ENCODE measurements at places on chromosomes 2 and 18.

- peak; percentile 39 for DNase-seq
These were observed 119.1 kb downstream of the LYPD1 start for GRCh38 chr2:132550946-132551345.

DNA sequence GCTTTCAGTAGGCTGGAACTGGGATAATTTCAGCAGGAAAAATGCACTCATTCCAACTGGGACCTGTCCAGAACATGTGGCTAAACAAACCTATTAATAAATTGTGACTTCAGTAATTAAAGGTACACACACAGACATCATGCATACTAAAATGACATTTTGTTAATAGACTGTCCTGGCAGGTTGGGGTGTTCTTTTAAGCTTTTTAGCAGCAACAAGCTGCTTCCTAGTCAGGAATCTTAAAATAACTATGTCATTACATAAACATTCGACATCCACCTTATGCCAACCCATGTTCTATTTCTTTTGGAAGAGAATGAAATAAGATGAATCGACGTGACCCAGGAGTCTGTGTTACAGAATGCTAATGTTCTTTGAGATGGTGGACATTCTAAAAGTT lies 435.7 kb downstream of the TXNL1 start:
- peak; percentile 52 for DNase-seq

GRCh38 chr2:102258386-102259074 lies 52.8 kb upstream of the IL1RL1 start:
- DNase-seq: peak; percentile 74

GRCh38 chr18:845152-845819 lies 33.2 kb upstream of the YES1 start:
- peak; percentile 53 for DNase-seq

DNA sequence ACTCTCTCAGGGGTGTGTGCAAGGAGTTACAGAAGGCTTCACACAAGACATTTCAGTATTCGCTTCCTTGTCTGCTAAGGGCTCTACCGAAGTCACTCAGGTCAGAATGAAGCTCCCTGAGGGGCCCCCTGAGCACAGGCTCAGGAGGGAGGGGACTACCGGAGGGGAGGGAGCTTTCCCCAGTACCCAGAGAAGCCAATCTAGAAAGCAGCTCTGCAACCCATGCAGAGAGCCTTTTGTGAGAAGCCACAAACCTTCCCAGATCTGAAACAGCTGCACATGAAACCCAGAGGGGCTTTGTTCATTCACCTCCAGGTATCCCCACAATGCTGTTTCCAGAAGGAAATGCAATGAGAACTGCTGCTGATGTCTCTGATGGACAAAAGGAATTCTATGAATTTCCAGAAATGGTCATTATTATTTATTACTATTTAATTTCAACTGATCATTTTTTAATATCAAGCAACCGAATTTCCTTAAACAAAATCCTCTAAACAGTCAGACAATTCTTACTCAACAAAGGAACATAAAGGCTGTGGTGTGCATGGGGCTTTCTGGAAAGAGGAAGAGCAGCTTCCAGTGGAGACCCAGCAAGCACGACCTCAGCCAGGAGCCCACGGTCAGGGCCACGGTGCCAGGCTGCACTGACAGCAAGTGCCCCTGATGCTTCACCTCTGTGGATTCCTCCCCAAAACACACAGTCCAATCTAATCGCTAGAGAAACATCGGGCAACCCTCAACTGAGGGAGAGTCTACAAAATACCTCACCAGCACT lies 42.0 kb downstream of the NDUFA10 start:
- DNase-seq: no peak

- DNase-seq: no peak
These were observed 57.9 kb downstream of the GCA start for GRCh38 chr2:162401871-162402270.

GRCh38 chr2:236554629-236555282 lies 14.9 kb upstream of the ACKR3 start:
- no peak for DNase-seq

- no peak for DNase-seq
These were observed 60.9 kb downstream of the AAK1 start for GRCh38 chr2:69582582-69583176.

DNA sequence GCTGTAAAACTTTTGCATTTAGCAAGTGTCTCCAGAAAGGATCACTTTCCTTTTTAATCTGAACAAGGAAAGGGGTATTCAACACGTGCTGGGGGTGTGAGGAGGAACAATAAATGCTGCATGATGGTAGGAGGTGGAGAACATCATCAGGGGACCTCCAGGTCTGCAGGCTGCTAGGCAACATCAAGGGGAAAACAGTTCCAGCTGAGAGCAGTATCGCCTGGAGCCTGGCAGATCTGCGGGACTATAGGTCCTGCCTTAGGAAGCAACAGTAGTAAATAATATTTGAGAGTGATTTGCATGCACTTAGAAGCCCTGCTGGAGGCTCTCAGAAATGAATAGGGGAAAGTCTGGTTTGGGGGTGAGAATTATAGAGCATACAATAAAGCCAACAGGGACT lies 175.6 kb downstream of the SUCLG1 start:
- no peak for DNase-seq

GRCh38 chr18:10688766-10689165 lies 162.9 kb downstream of the NAPG start:
- DNase-seq: no peak

DNA sequence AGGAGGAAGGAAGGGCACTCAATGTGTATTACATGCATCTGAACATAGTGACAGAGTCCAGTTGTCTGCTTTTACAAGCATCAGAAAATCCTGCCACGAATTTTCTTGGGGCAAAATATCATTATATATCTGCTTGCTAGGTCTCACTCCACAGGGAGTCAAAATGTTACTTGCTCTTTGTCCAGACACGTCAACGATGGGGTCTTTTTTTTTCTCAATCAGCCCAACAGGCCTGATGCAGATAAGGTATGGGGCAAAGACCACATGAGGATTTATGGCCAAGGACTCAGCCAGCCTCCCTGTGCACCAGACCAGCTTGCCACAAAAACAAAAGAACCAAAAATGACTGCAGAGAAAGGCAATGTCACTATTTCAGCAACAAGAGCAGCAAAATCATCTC lies 323.4 kb upstream of the PKDCC start:
- DNase-seq: no peak

GRCh38 chr18:26479065-26479680 lies 69.2 kb downstream of the KCTD1 start:
- DNase-seq: peak; percentile 22

DNA sequence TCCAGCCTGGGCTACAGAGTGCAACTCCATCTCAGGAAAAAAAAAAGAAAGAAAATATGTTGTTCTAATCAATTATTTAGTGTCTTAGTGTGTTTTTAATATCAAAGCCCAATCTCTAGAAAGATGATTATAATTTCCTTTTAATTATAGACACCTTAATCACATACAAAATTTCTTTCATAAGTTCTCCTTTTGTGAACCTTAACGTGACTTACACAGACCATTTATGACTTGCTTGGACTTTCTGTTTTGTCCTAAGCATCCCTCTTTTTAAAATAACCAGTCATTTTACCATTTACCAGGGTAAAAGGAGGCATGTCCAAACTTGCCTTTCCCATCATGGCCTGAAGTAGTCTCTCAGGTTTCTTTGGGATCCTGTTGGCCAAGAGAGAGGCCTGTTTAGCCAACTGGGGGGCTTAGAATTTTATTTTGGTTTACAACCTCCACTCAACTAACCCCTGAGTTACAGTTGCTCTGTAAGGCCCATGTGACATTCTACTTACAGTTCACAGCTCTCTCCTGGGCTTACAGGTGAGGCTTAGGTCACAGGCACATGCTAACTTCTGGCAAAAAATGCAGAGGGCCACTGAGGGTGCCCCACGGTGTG lies 23.9 kb upstream of the GPR155 start:
- peak; percentile 20 for DNase-seq

DNA sequence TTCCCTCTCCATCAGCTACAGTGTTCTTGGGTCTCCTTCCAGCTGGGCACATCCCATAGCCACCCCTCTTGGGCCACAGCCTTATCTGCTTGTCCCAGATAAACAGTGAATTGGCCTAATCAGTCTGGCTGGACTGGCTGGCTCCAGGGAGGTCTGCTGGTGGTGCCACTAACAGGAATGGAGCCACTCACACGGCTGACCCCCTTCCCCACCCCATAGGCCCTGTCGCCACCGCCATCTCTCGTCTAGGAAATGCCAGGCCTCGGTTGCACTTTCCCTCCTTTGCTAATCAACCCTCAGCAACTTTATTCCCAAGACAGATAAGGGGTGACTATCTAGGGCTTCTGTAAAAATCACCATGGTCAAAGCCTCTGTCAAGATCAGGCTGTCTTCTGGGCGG lies 23.0 kb upstream of the TNP1 start:
- no peak for DNase-seq

DNA sequence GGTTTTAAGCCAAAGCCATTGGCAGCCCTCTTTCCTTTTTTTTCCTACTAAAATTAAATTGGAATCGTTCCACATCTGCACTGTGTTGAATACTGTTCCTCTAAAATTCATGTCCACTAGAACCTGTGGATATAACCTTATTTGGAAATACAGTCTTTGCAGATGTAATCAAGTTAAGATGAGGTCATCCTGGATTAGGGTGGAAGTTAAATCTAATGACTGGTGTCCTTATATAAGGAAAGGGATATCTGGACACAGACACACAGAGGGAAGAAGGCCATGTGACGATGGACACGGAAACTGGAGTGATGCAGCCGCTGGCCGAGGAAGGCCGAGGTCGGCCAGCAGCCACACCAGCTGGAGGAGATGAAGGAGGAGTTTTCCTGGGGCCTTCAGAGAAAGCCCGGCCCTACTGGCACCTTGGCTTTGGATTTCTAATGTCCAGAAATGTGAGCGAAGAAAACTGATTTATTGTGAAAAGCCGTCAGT lies 49.4 kb downstream of the LONRF2 start:
- no peak for DNase-seq

DNA sequence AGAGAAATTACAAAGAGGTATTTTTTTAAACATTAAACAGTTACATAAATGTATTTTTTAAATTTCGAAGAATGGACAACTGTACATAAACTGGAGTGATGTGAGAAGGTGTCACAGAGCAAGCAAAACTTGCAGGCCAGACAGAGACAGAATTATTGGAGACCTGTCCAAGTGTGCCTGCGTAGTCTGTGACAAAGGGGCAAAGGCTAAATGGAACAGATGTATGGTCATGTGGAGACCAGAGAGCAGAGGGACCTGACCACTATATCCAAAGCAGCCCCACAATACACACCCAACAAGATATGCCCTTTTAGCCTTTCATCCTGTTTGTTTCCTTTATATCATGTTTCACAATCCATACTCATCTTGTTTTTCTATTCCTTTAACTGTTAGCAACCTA lies 225.3 kb upstream of the VWC2L start:
- DNase-seq: no peak

GRCh38 chr2:210003359-210003758 lies 921 bp downstream of the RPE start:
- no peak for DNase-seq

DNA sequence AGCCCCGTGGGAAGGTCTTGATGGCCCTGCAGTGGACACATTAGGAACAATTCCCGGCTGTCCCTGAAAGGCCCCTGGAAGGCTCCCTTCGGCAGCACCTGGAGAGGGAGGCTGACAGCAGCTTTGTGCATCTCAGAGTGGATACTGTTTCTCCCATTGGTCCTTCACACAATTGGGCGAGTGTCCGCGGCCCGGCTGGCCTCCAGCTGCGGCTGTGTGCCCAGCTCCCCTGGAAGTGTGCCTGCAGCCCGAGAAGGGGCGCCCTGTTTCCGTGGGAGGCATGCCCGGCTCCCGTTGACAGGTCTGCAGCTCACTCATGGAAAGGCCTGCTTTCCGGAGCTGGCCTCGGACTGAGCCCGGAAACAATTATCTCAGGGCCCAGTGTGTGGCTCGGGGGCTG lies 103.7 kb downstream of the LPIN1 start:
- peak; percentile 60 for DNase-seq

DNA sequence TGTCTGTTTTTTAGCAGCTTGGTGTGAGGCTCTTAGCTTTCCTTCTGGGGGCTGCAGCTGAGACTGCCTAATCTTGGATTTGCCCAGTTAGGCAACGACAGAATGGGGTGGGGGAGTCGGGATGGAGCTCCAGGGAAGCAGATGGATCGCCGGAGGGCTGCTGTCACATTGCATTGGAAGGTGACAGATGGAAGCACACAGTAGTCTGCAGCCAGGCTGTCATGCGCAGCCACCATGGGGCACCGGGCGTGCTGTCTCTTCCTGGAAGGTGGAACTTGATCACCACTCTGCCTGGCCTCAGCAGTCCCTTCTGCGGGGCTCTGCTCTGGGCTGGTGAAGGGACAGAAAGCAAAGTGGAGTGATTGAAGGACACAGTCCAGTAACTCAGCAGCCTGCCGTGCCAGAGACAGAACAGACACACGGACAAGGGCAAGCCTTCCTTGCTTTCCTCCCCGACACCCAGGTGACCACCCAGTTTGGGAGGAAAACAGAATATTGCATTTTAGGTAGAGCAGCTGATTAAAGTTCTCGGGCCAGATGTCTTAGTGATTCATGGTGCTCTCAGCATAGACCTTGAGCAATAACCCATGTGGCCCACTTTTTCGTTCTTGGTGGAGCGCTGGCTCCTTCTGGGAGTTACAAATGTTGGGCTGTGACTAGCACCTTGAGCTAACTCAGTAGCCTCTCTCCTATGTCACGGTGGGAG lies 40.9 kb downstream of the RNF144A start:
- DNase-seq: no peak
